ENCODE measurements at places on chromosomes 5 and 9. TPM values are rescaled to one million over a fixed set of nuclear protein-coding genes. Genes with fewer than 3 reads are reported as not detected.

DNA sequence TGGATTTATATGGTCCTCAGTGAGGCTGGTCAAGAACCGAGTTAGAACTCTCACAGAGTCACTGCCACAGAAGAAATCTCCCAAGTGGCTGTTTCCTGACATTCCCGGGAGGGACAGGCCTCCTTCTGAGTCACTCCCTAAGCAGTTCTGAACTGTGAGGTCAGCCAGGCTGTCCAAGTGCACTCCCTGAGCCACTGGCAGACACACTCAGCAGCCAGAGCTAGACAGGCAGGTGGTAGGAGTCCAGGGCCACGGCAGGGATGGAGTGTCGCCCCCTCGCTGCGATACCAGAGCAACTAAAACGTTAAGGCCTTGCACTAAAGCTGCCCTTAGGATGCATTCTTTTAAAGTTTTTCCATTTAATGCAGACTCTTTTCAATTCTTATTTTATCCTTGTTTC lies 3.4 kb downstream of the IL4 start:
- no peak overlapping the region for H3K27ac ChIP-seq
- DNase-seq = peak; percentile 31
- peaks cover 1% of the 10 kb centered on the region for H3K27me3 ChIP-seq
- H3K4me3 ChIP-seq = no peak overlapping the region
- H3K4me1 ChIP-seq = peaks cover 35% of the 10 kb centered on the region

GRCh38 chr9:127898433-127899127 lies 823 bp downstream of the ST6GALNAC6 start:
- no peaks in the 10 kb centered on the region for H3K27me3 ChIP-seq
- H3K4me1 ChIP-seq = peaks cover 56% of the 10 kb centered on the region

GRCh38 chr5:141192110-141192725 lies at the start of gene PCDHB10:
PCDHB10 (plus strand) TSS chr5:141192353; CDS start chr5:141192553, 200 bp downstream.
- peak; percentile 9 for DNase-seq
- no peak within 1 kb of the TSS for H3K27ac ChIP-seq
- no peaks in the 10 kb centered on the region for H3K27me3 ChIP-seq
- H3K4me3 ChIP-seq = no peak within 1 kb of the TSS
- no peaks in the 10 kb centered on the region for H3K36me3 ChIP-seq
- no peaks in the 10 kb centered on the region for H3K4me1 ChIP-seq

DNA sequence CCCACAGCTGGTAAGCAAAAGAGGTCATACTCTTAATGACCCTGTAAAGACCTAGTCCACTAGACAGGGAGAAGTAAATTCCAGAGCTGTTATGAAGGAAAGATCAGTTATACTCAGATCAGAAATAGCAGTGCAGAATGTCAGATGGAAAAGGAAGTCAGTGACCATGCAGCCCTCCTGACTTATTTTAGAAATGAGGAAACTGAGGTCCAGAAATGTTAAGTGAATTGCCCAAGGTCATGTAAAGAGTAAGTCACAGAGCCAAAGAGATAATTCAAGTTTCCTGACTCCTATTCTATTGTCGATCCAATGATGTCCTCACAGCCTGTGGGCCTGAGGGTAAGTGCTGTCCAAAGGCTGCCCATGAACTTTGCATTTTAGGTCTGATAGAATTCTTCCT lies 214.9 kb upstream of the IL12B start:
- no peak overlapping the region for H3K27ac ChIP-seq
- no peaks in the 10 kb centered on the region for H3K27me3 ChIP-seq
- H3K4me3 ChIP-seq = no peak overlapping the region
- no peak for DNase-seq

- H3K27ac ChIP-seq = no peak overlapping the region
- H3K4me1 ChIP-seq = peaks cover 40% of the 10 kb centered on the region
- no peak overlapping the region for H3K4me3 ChIP-seq
- DNase-seq = peak; percentile 66
Observed at GRCh38 chr9:4987961-4988421, 2.9 kb downstream of the JAK2 start.

ANKDD1B gene
- 0.14 TPM for total RNA-seq

DNA sequence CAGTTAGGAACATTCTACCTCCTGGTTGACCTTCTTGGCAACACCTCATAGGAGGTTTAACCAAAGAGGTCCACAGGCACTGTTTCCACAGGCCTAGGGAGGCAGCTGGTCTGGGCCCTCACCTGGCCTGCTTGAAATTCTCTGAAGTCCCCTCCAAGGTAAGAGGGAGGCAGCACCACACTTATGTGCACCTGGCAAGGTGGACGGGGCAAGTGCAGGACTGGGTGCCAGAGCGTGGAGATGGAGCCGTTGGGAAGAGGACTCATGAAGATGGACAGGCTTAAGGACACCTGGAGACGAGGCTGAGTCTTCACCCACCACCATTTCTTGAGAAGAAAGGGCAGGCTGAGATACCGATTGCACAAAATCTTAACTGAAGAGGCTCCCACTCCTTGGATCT lies 6.6 kb upstream of the BARHL1 start:
- no peaks in the 10 kb centered on the region for H3K4me1 ChIP-seq
- no peak overlapping the region for H3K27ac ChIP-seq
- DNase-seq = no peak
- peaks cover 37% of the 10 kb centered on the region for H3K27me3 ChIP-seq

PIP5KL1 gene
- not detected for total RNA-seq

PDE6A gene
- not detected for total RNA-seq

- no peaks in the 10 kb centered on the region for H3K27me3 ChIP-seq
- DNase-seq = no peak
- H3K4me1 ChIP-seq = no peaks in the 10 kb centered on the region
- no peak overlapping the region for H3K4me3 ChIP-seq
- H3K36me3 ChIP-seq = no peaks in the 10 kb centered on the region
Observed at GRCh38 chr5:157592594-157592993, 17.0 kb upstream of the ADAM19 start.

SLC31A1 gene
- total RNA-seq = 70.0 TPM

- no peaks in the 10 kb centered on the region for H3K4me1 ChIP-seq
- H3K27ac ChIP-seq = no peak overlapping the region
- no peaks in the 10 kb centered on the region for H3K27me3 ChIP-seq
- H3K36me3 ChIP-seq = no peaks in the 10 kb centered on the region
Observed at GRCh38 chr9:17760250-17760649, 181.4 kb downstream of the SH3GL2 start.

GRCh38 chr9:135815413-135815812 lies 91.9 kb downstream of the CAMSAP1 start:
- DNase-seq = no peak
- H3K27ac ChIP-seq = no peak overlapping the region
- no peak overlapping the region for H3K4me3 ChIP-seq
- no peaks in the 10 kb centered on the region for H3K27me3 ChIP-seq

GRCh38 chr5:159548517-159548916 lies 218.2 kb upstream of the IL12B start:
- no peak overlapping the region for H3K4me3 ChIP-seq
- no peaks in the 10 kb centered on the region for H3K36me3 ChIP-seq

DNA sequence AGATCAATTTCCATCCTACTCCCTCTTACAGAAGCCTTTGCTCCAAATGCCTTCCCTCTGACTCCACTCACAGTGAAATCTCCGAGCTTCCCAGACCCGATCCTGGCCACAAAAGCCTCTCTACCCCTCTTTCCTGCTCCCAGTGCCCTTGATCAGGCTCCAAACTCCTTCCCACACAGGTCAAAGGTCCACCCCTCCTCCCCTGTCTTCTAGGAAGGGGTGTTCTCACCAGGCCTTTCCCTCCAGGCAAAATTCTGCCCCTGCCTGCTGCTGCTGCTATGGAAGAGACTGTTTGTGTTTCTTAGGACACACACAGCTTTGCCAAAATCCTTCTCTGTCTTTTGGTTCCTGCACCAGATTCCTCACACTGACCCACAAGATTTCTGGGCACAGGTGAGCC lies 85.8 kb upstream of the ALDH1A1 start:
- no peaks in the 10 kb centered on the region for H3K27me3 ChIP-seq
- no peak overlapping the region for H3K4me3 ChIP-seq
- no peak for DNase-seq

RNF180 gene
- 0.11 TPM for total RNA-seq

DNA sequence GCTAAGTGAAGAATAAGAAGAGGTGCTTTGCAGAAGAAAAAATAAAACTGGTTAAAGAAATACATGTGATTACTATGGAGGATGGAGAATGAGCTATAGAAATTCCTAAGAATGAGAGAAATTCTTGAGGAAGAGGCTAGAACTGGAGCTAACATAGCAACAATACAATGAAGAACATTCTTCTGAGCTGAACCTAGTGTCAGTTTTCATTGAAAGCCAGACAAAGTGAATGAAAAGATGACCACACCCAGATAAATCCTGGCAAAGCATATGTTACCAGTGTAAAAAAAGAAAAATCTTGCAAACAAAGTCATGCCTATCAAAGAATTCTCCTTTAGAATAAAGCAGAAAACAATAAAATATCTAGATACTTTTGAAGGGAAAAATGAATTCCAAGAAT lies 39.6 kb downstream of the SGCD start:
- H3K4me3 ChIP-seq = no peak overlapping the region
- H3K36me3 ChIP-seq = no peaks in the 10 kb centered on the region
- H3K27ac ChIP-seq = no peak overlapping the region
- no peaks in the 10 kb centered on the region for H3K4me1 ChIP-seq
- H3K27me3 ChIP-seq = no peaks in the 10 kb centered on the region

DNA sequence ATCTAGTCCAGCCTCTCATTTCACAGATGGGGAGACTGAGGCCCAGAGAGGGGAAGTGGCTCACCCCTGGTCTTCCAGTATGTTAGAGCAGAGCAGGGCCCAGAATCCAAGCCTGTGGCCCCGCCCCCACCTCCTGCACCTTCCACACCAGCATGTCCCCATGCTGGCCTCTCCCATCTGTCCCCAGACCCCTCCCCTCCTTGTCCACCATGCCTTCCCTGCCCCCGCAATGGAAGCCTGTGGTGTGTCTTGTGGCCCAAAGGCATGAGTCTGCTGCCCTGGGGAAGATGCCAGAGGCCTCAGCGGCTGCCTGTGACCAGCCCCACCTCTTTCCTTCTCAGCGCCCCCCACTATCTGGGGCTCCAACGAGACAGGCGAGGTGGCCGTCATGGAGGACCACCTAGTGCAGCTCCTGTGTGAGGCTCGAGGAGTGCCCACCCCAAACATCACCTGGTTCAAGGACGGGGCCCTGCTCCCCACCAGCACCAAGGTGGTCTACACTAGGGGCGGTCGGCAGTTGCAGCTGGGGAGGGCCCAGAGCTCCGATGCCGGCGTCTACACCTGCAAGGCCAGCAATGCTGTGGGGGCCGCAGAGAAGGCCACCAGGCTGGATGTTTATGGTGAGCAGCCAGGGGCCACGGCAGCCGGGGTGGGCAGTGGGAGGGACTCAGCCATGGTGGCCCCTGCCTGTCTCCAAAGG lies 87.2 kb downstream of the HMCN2 start:
- H3K36me3 ChIP-seq = no peaks in the 10 kb centered on the region
- H3K4me1 ChIP-seq = no peaks in the 10 kb centered on the region

- DNase-seq = no peak
- no peaks in the 10 kb centered on the region for H3K4me1 ChIP-seq
- H3K27ac ChIP-seq = no peak overlapping the region
- no peak overlapping the region for H3K4me3 ChIP-seq
Observed at GRCh38 chr9:34572092-34572491, 17.4 kb downstream of the CNTFR start.

GRCh38 chr5:43000111-43000840 lies 39.8 kb downstream of the ANXA2R start:
- no peaks in the 10 kb centered on the region for H3K27me3 ChIP-seq
- no peaks in the 10 kb centered on the region for H3K36me3 ChIP-seq
- H3K4me3 ChIP-seq = peak overlapping the region; percentile 52
- H3K4me1 ChIP-seq = peaks cover 13% of the 10 kb centered on the region
- H3K27ac ChIP-seq = no peak overlapping the region

ECM2 gene
- not detected for total RNA-seq

GRCh38 chr9:86669422-86669821 lies 277.9 kb downstream of the GAS1 start:
- DNase-seq = no peak
- H3K27ac ChIP-seq = no peak overlapping the region
- no peaks in the 10 kb centered on the region for H3K4me1 ChIP-seq
- H3K36me3 ChIP-seq = no peaks in the 10 kb centered on the region

RLN1 gene
- total RNA-seq = not detected

DNA sequence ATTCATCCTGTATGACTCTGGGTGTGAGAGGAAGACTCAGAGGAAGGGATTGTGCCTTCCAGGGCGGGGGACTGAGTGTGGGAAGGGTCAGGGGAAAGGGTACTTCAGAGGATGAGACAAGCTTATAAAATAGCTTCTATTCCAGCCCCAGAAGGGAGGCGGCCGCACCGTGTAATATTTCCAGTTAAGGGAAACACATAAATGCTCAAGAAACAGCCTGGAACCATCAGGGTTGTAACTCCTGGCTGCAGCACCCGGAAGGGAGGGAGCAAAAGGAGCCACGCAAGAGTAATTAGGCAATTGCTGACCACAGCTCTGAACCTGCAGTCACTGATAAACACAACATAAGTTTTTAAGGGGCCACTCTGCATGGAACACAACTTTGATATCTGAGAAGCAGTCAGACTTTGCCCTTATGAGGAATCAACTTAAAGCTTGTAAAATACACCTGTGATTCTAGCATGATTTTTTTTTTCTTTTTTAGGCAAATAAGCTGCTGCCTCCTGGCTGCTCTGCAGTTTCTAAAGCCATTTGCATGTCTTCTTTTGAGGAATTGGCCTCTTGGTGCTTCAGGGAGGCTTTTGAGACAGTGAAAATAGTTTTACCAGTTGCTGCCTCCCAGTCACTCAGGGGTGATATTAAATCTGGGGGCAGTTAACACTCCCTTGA lies 382.7 kb downstream of the ENC1 start:
- H3K36me3 ChIP-seq = no peaks in the 10 kb centered on the region
- H3K27ac ChIP-seq = no peak overlapping the region
- H3K4me3 ChIP-seq = no peak overlapping the region
- no peak for DNase-seq

DNA sequence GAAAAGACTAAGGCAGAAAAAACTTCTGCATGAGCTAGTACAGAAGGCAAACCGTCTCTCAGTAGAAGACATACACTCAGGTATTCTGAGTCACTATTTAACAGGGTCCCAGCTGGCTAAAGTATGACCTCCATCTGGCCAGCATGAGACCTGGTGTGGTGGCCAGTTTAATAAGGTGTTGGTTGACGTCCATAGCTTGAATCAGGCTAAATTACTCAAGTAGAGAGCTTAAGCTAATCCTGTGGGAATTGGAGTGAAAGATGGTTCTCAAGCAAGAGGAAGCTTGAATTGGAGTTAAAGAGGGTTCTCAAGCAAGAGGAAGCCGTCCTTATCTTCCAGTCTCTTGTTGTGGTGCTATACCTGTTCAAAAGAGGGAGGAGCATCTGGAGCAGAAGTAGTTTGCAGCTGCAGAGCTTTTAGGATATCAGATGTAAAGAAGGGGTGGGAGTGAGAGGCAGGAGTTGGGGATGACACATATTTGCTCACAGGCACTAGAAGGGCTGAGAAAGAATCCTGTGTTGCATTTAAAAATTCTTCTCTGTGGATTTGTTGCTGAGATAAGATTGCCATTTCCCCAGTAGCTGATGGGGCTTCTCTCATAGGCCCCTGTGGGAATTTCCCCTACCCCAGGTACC lies 136.1 kb upstream of the RUSC2 start:
- no peaks in the 10 kb centered on the region for H3K36me3 ChIP-seq
- no peak overlapping the region for H3K27ac ChIP-seq
- no peak for DNase-seq
- H3K27me3 ChIP-seq = no peaks in the 10 kb centered on the region

- H3K4me1 ChIP-seq = peaks cover 31% of the 10 kb centered on the region
- no peaks in the 10 kb centered on the region for H3K27me3 ChIP-seq
- DNase-seq = no peak
- no peaks in the 10 kb centered on the region for H3K36me3 ChIP-seq
Observed at GRCh38 chr5:122035913-122036312, 42.1 kb downstream of the LOX start.

Data from HepG2 (cell line).